ENCODE measurements at places on chromosomes 5 and 9.

DNA sequence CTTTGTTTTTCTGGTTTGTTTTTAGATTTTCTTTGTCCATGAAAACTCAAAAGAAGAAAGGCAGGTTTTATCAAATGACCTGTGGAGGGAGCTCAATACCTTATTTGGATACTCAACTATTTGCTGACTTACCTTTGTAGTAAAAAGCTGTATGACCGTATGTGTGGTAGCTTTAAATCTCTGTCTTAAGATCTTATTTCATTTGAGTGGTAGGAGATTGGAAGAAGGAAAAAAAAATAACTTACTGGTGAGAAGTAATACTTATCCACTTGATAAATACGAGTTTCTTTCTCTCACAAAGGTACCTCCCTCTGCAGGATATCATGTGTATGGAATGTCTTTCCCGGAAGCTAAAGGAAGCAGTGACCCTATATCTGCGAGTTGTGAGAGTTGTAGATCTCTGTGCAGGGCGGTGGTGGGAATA is 15.0 kb downstream of the FBXO38 start:
- DNase-seq = no peak

DNA sequence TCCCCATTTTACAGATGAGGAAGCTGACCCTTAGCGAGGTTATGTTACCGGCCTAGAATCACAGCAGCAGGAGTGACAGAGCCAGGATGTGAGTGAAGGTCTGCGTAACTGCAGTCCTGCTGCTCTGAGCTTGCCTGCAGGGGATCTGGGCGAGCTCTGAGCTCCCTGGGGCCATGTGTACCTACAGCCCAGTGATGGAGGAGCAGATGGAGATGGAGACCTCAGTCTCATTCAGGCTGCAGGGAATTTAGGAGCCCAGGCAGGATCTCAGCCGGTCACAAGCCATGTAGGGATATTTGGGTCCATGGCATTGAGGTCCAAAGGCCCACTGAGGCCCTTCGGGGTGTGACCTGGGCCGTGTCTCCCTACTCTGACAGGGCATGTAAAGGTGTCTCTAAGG is 170.6 kb downstream of the CACNA1B start:
- DNase-seq = no peak

- peak; percentile 65 for DNase-seq
Measured at GRCh38 chr9:73151653-73152542, at the start of gene ANXA1. Gene ANXA1, plus strand, starts transcription at chr9:73151865. Its CDS starts 6,671 bp downstream, at chr9:73158536.

DNA sequence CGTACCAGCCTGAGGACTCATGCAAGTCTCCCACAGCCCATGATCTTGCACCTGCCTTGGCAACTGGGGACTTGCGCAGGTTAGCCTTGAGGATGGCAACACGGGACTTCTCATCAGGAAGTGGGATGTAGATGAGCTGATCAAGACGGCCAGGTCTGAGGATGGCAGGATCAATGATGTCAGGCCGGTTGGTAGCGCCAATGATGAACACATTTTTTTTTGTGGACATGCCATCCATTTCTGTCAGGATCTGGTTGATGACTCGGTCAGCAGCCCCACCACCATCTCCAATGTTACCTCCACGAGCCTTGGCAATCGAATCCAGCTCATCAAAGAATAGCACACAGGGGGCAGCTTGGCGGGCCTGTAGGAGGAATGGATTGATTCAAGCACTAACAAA is 13.0 kb downstream of the VCP start:
- DNase-seq = no peak

DNA sequence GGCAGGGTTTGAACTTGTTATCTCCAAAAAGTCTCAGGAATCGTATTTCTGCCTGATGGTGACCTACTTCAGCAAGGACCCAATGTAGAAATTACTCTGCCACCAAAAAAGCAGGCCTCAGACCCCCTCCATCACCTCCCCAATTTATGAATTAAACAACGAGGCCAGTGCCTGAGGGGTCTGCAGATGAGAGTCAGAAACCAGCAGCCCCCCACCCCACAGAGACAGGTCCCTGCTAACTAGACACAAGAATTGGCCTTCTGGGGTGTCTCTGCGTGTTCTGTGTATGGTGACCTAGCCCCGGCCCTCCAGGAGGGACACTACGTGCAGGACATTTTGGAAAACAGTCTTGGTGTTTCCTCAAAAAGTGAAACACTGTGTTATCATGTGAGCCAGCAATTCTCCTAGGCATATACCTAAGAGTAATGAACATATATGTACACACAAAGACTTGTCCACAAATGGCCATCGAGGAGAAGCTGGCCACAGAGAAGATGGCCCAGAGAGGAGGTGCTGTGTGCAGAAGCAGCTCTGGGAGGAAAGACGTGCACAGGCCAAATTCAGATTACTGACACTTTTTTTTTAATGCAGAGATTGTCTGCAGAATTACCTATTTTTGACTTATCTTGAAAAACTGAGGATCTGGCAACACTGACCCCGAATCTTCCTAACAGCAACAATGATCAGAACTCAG is 93.8 kb downstream of the ADAMTS2 start:
- DNase-seq = no peak

- DNase-seq = no peak
Measured at GRCh38 chr5:16477541-16477940, 11.9 kb upstream of the ZNF622 start.

- peak; percentile 86 for DNase-seq
Measured at GRCh38 chr5:151239237-151239861, 13.6 kb upstream of the GM2A start.

- no peak for DNase-seq
Measured at GRCh38 chr5:122252319-122252718, 59.7 kb upstream of the SNCAIP start.

- no peak for DNase-seq
Measured at GRCh38 chr5:14039063-14039462, 94.6 kb upstream of the DNAH5 start.

DNA sequence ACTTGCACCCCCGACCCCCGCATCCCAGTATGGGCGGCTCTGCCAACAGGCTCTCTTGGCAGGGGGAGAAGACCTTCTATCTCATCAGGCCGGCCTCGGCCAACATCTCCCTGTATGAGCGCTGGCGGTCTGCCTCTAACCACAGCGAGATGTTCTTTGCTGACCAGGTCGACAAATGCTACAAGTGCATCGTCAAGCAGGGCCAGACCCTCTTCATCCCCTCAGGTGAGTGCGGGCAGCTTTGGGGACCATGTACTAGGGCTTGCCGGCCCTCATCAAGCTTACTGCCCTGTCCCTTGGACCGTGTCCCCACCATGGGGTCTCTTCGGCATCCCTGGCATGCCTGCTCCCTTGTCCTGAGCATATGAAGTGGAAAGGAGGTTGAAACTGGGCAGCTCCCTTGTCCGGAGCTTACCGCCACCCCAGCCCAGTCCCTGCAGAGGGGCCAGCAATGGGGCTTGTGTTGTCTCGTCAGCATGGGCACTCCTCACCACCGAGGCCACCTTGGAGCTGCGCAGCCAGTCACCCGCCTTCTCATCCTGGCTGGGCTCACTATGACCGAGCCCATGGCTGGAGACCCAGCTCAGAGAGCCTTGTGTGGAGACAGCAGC is 78.1 kb downstream of the PHF2 start:
- no peak for DNase-seq

DNA sequence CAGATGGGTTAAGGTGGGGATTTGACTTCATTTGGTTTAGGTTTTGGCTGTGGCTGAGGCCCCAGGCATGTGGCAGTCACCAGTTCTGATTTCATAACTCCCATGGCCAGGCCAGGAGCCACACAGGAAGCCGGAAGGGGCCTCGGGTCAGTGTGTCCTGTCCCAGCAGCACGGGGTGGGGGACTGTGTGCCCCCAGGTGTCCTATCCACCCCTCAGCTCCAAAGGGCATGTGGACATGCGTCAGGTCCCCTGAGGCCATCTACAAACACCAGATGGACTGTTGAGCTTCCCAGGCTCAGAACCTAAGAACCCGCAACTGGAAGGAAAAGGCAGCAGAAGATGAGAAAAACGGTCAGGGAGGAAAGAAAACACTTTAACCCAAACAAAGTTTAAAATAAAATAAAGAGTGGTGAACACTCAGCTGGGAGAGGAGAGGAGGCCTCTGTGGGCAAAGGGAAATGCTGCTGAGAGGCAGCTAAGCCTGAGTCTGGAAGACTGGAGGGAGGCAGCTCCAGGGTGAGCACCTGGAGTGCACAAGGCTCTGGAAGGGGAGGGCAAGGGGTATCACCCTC is 260.8 kb downstream of the AUH start:
- DNase-seq = no peak

- no peak for DNase-seq
Measured at GRCh38 chr5:172616730-172617129, 24.3 kb upstream of the NEURL1B start.

- no peak for DNase-seq
Measured at GRCh38 chr5:96335873-96336272, 97.2 kb downstream of the PCSK1 start.

- DNase-seq = no peak
Measured at GRCh38 chr9:32069169-32069813, 315.2 kb upstream of the ACO1 start.

DNA sequence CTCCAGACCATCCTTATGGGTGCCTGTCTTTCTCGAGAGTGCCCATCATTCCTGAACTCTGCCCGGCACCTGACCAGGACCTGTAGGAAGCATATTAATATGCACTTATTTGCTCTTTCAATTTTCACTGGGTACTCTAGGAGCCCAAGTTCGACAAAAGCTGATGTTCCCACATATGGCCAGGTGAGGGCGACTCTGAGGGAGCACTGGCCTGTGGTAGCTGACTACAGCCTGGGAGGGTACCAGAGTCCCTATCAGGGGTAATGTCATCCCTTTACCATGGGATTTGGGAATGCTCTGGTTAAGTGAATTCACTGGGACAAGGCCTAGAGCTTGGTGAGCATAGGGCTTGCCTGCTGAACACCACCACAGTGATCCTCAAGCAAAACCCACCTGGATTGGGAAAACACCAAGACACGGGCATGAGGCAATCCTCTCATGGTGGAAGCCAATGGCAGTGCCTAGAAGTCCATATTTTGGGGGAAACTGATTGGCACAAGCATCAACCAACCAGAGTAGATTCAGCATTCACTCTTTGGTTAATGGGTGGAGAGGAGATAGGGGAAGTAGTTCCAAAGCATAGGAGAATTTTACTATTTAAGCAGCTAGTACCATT is 112.2 kb downstream of the MTX3 start:
- DNase-seq = peak; percentile 33

GRCh38 chr5:158534203-158534602 is 565.5 kb downstream of the EBF1 start:
- DNase-seq = no peak

- DNase-seq = no peak
Measured at GRCh38 chr9:98142925-98143481, 24.0 kb upstream of the TRIM14 start.

- no peak for DNase-seq
Measured at GRCh38 chr9:69178583-69179011, 4.5 kb downstream of the TJP2 start.

- DNase-seq = no peak
Measured at GRCh38 chr5:148843510-148844318, 17.3 kb downstream of the ADRB2 start.

DNA sequence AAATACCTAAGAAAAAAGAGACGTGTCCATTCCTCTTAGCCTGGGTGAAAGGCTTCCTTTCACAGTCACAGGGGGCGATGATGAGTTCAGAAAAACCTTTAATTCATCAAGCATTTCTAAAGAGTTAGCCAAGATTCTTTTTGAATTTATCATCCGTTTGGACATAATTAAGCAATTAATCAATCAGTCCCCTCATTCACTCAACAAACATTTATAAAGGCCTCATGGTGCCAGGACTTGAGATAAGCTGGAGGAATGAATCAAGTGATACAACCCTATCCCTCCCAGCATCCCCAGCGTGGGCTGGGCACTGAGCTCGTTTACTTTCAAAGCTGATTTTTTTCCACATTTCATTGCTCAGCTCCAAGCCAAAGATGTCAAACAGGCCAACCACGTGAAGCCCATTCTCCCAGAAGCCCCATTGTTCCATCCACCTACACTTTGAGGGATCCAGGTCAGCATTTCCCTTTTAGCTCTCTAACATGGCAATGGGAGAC is 140.5 kb downstream of the SLIT3 start:
- no peak for DNase-seq

- peak; percentile 81 for DNase-seq
Measured at GRCh38 chr9:87812375-87813118, 70.1 kb upstream of the SPATA31E1 start.

- peak; percentile 28 for DNase-seq
Measured at GRCh38 chr9:91771027-91771426, 179.0 kb downstream of the ROR2 start.

- no peak for DNase-seq
Measured at GRCh38 chr9:115212832-115213231, 94.9 kb upstream of the TNC start.

- no peak for DNase-seq
Measured at GRCh38 chr5:11609570-11610303, 294.5 kb downstream of the CTNND2 start.

GRCh38 chr9:1505489-1505888 is 455.3 kb downstream of the DMRT2 start:
- DNase-seq = no peak

DNA sequence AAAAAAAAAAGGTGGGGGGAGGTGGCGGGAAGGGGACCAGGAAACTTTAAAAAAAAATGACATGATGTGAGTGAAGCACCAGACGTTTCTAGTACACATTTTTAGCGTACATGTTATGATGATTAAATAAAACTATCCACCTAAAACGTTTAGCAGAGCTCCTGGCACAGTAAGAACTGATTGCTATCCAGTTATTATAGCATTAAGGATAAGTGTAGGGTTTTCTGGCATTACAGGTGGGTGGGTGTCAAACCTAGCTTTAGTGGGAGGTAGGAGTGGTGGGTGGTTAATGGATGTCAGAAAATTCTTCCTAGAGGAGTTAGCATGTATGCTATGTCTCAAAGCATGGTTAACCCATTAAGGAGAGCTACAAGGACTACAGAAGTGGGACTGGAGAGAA is 2329.5 kb downstream of the MAT2B start:
- DNase-seq = no peak

DNA sequence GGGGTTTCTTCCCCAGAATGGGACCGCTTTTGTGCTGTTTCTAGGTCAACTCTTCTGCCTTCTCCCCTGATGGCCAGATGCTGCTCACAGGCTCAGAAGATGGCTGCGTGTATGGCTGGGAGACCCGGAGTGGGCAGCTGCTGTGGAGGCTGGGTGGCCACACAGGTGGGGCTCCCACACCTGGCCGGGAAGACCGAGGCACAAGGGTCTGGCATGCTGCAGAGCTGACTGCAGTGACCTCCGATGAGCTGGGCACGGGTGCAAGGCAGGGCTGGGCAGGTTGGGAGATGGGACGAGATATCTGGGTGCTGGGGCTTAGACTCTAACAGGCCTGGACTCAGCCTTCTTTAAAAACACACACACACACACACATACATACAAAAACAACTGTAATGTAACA is 901 bp downstream of the WDR38 start:
- no peak for DNase-seq

DNA sequence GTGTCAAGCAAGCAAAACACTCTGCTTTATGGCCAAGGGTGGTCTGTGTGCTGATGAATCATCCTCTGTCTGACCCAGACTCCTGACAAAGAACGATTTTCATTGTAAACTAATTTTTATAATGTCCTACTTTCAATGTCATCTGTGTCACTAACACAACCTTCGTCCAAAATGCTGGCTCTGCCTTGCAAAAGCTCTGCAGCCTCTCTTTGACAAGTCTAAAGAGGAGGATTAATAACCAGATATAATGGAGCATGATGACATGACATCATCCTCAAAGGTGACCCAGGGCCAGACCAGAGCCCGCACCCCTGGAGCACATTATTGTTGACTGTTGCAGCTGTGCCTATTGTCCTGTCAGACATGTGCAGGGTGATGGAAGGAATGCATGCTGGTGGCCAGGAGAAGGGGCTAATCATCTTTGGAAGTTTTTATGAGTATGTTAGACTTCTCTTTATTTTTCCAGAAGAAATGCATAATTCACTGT is 589.4 kb downstream of the NR2F1-AS1 start:
- DNase-seq = no peak

Data from suppressor macrophage treated with lipopolysaccharide for 1 hour (primary cell).